ENCODE measurements at places on chromosomes 2 and 18. TPM values are rescaled to one million over a fixed set of nuclear protein-coding genes. Genes with fewer than 3 reads are reported as not detected.

DNA sequence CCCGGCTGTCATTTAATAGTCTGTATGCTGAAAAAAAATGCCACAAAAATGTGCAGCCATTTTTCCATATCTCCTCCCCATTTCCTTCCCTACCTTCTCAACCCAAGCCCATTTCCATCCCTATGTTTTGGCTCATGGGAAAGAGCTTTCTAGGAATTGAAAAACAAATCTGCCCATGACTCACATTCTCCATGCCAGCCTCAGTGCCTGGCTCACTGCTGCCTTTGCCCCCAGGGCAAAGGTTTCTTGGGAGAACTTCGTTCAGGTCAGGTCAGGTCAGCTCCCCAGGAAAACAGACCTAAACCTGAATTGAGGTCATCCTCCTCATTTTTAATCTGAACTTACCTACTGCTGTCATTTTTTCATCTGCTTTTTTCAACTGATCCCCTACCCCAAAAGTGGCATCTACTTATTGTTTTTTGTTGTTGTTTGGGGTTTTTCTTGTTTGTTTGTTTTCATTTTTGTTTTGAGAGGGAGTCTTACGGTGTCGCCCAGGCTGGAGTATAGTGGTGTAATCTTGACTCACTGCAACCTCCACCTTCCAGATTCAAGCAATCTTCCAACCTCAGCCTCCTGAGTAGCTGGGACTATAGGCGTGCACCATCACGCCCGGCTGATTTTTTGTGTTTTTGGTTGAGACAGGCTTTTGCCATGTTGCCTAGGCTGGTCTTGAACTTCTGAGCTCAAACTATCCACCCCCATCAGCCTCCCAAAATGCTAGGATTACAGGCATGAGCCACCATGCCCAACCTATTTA, 66.7 kb downstream of the FECH start:
- no peaks in the 10 kb centered on the region for H3K27me3 ChIP-seq
- no peak overlapping the region for H3K4me3 ChIP-seq

- no peaks in the 10 kb centered on the region for H3K27me3 ChIP-seq
- no peak overlapping the region for H3K4me3 ChIP-seq
- no peaks in the 10 kb centered on the region for H3K4me1 ChIP-seq
- H3K36me3 ChIP-seq = no peaks in the 10 kb centered on the region
- no peak for DNase-seq
These were observed 110.2 kb upstream of the TRIB2 start for GRCh38 chr2:12606472-12607000.

DNA sequence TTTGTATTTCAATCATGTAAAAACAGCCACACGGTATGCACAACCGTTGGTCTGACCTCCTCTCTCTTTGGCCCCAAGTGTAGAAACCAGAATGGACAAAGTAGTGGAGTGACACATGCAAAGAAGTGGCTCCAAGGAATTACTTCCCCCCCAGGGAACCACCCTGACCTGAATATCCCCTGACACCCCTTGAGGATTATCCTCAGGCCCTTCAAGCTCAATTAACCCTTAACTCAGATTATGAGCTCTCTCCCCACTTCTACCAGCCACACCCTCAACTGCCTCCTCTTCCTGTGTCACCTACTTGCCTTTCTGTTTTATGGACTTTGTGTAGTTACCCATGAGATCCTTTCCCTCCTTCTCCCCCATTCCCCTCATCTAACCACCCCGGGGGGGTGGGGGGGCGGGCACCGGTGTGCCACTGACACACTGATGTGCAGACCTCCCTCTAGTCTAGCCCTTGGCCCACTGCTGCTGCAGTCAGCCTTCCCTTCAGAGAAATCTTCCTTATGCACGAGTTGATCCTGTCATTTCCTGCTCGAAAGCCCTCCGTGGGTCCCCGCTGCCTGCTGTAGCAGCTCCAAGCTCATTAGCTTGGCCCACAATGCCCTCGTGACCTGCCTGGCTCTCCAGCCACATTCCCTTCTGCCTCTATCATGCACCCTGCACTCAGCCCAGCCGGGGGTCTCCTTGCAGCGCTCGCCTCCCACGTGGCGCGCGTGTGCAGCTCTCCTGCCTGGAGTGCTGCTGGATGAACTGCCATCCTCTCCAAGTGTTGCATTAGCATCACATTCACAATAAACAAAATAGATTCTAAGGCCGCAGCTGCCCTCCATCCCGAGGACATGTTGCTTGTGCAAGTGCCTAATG, 40.1 kb upstream of the TMEM177 start:
- H3K27ac ChIP-seq = no peak overlapping the region
- no peaks in the 10 kb centered on the region for H3K27me3 ChIP-seq
- no peak overlapping the region for H3K4me3 ChIP-seq
- H3K36me3 ChIP-seq = no peaks in the 10 kb centered on the region
- no peaks in the 10 kb centered on the region for H3K4me1 ChIP-seq

DNA sequence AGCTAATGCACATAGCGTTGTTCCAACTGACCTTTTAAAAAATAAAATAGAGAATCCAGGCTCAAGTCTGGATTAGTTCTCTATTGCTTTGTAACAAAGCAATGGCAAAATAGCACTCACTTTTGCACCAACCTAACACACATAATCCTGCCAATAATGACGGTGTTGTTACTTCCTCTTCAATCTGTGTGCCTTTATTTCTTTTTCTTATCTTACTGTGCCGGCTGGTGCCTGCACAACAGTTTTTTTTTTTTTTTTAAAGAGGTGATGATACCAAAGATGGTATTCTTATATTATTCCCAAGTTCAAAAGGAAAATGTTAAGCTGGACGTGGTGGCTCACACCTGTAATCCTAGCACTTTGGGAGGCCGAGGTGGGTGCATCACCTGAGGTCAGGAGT, 3.4 kb downstream of the PLB1 start:
- H3K4me1 ChIP-seq = no peaks in the 10 kb centered on the region
- H3K36me3 ChIP-seq = no peaks in the 10 kb centered on the region
- no peaks in the 10 kb centered on the region for H3K27me3 ChIP-seq
- H3K27ac ChIP-seq = no peak overlapping the region
- H3K4me3 ChIP-seq = no peak overlapping the region
- no peak for DNase-seq

GRCh38 chr18:33239298-33239697, 201.2 kb downstream of the CCDC178 start:
- no peaks in the 10 kb centered on the region for H3K36me3 ChIP-seq
- H3K4me1 ChIP-seq = no peaks in the 10 kb centered on the region
- no peaks in the 10 kb centered on the region for H3K27me3 ChIP-seq
- H3K4me3 ChIP-seq = no peak overlapping the region
- no peak for DNase-seq
- no peak overlapping the region for H3K27ac ChIP-seq

Gene ANKRD30BL
- not detected for total RNA-seq
